ENCODE measurements at places on chromosomes 7 and 10.

- DNase-seq: no peak
These were observed 1080.4 kb downstream of the CNTNAP2 start for GRCh38 chr7:147197006-147197405.

GRCh38 chr10:13716081-13717071, 129.6 kb downstream of the PRPF18 start:
- DNase-seq: no peak

DNA sequence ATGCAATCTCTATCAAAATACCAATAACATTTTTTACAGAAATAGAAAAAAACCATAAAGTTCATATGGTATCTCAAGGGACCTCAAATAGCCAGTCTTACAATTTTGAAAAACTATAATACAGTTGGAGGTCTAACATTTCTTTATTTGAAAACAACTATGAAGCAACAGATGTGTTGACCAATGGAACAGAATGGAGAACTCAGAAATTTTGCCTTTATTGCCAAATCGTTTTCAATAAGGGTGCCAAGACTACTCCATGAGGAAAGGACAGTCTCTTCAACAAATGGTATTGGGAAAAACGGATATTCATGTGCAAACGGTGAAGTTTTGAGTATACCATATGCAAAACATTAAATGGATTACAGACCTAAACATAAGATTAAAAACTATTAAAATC, 470.8 kb upstream of the DPP6 start:
- no peak for DNase-seq

GRCh38 chr7:77456696-77457095, 40.5 kb upstream of the GSAP start:
- DNase-seq: no peak

DNA sequence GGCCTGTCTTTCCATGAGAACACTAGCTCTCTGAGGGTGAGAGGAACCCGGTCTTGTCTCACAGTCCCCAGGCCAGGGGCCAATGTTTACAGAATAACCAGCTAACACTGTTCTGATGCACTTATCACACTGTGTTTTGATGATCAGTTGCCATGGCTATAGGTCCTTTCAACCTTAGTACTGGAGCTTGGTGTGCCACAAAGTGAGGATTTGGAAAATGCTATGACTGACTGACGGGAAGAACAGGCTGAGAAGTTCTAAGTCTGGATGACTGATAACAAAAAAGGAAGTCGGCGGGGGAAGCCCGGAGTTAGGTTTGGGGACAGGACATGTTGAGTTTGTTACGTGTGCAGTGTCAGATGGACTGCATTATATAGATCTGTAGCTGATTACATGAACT, 141.8 kb downstream of the CTTNBP2 start:
- no peak for DNase-seq

GRCh38 chr7:24769851-24770250, 12.6 kb upstream of the GSDME start:
- DNase-seq: no peak

DNA sequence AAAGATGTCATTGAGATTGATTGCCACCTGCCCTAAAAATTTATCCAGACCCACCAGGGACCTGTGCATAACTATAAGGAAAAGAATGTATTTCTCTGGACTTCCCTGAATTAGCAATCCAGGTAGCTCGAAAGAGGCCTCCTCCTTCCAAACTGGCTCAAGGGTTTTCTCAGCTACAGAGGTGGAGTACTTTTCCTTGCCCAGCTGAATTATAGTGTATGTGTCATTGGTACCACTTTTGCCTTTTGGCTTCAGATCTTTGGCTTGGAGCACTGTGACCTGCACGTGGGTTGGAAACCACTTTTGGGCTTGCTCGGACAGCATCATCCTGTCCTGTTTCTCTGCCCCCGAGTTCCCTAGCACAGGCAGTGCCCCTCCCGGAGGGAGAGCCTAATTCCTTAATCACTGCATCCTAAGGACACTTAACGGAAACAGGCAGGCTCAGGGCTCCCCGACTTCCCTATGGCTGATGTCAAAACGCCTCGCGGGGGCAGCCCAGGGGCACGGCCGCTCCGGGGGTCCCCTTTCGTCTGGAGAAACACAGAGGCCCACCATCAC, 825 bp downstream of the RAB11FIP2 start:
- no peak for DNase-seq

GRCh38 chr10:33290321-33291052, 44.0 kb downstream of the NRP1 start:
- DNase-seq: no peak

DNA sequence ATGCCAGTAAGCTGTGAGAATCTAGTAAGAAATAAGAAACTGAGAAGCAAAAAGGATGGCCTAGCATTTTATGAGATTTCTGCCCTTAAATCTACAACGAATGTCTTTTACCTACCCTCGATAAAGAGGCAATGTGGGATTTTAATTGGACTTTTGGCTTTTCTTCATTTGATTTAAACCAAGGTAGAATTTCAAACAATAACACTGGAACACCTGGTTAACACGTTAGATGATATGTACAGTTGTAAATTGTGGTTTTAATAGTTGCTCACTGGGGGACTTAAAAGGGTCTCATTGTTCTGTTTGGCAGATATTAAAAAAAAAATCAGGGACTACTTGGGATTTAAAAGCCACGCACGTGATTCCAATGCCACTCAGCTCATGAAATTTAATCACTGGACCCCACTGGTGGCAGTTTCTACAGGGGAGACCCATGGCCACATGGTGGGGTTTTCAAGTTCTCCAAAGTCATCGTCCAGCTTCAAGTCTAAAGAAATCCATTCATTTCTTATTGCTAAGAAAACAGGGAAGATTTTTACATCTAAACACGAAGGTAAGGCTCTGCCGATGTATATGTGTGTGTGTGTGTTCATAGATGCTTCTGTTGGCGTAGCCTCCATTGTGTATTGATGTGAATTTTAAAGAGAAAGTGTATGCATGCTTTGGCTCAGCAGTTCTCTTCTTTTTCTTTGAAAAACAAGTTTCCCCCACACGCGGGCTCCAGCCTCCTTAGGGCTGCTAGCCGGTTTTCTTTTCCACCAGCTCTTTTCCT, 588.6 kb upstream of the MKI67 start:
- no peak for DNase-seq

- DNase-seq: no peak
These were observed 198.8 kb downstream of the TNS3 start for GRCh38 chr7:47383072-47383471.

- no peak for DNase-seq
These were observed 63.4 kb upstream of the AQP1 start for GRCh38 chr7:30848121-30848855.

- DNase-seq: no peak
These were observed 95.1 kb upstream of the CPXM2 start for GRCh38 chr10:123986736-123987135.

- DNase-seq: no peak
These were observed 390.7 kb downstream of the DPP6 start for GRCh38 chr7:154442939-154443338.

DNA sequence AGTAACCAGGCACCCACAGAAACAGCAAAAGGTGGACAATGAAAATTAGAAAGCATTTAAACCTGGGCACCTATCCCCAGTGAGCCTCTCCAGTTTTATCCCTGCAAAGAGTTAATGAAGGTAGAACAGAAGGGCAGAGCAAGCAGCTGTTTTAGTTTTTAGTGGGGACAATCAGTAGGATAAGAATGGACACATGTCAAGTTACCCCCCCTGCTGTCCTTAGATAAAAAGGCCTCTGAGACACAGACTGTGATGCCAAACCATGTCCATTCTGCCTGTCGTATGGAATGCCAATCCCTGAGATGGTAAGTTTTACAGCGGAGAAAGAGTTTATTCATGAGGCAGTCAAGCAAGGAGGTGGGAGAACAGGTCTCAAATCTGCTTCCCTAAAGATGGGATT, 162.6 kb upstream of the AGR3 start:
- no peak for DNase-seq

DNA sequence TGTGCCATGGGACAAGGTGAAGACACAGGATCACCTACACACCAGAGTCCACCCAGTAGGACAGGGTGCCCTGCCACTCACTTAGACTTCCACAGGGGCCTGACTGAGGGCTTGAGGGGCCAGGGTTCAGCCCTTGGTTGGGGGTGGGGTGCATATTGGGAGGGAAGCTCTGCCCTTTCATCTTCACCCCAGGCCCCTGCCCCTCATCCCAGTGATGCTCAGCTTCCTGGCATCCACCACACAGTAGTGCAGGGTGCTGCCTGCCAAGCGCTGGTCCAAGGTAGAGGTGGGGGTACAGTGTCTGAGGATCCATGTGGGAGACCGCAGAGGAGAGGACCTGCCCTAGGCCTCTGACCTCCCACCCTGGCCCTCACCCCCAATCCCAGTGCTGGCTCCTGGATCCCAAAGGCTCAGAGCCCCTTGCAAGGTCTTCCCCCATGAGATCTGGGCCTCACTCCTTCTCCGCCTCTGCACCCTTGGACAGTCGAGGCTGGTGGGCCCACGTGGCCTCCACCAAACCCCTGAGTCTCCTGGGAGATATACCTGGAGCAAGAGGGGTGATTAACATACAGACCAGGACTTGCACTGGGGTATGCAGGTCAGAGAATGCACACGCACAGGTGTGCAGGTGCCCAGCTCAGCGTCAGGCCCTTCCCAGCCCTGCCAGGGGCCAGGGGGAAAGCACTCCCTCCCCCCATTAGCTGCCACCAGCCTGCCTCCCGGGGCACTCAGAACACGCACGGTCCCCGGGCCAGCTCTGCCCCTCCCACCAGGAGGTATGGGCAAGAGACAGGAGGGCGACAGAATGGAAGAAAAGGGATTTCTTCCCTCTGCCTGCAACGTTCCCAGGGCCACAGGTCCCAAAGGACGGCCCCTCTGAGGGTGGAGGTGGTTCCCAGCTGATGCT, 8.6 kb upstream of the IRF5 start:
- DNase-seq: no peak

GRCh38 chr7:104458875-104459274, 130.5 kb downstream of the LHFPL3 start:
- DNase-seq: no peak

DNA sequence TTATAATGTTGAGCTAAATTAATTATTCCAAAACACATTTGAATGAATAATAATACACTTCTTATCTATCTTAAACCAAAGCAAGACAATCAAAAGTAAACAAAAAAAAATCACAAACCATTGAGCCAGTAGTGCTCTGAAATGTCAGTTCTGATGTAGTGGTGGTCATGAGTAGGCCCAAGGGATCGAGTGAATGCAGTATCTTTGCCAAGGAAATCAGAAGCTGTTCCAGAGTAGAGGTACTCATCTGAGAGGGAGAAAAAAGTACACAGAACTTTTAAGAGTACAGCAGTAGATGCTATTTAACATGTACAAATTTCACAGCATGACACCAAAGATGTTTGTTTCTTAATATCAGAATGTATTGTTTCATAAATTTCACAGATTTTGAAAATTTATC, 121.5 kb downstream of the SEMA3D start:
- DNase-seq: no peak

DNA sequence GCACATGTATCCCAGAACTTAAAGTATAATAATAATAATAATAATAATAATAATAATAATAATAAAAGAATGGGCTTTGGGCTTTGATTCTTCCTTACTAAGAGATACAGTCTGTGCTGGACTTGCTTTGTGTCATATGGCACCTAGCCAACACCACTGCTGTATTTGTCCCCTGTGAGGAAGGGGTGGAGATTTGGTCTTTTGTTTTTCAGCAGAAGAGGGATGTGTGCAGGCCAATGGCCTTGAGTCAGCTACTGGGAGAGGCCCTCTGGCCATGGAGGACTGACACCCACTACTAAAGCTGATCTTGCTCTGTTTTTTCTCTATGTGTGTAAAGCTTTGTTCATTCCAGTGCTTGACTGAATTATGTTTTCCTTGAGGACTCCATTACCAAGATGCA, 573.0 kb upstream of the PCDH15 start:
- no peak for DNase-seq

- no peak for DNase-seq
These were observed 46.1 kb upstream of the CACUL1 start for GRCh38 chr10:118800920-118801319.

- no peak for DNase-seq
These were observed 19.4 kb upstream of the PDGFA start for GRCh38 chr7:538764-539685.

DNA sequence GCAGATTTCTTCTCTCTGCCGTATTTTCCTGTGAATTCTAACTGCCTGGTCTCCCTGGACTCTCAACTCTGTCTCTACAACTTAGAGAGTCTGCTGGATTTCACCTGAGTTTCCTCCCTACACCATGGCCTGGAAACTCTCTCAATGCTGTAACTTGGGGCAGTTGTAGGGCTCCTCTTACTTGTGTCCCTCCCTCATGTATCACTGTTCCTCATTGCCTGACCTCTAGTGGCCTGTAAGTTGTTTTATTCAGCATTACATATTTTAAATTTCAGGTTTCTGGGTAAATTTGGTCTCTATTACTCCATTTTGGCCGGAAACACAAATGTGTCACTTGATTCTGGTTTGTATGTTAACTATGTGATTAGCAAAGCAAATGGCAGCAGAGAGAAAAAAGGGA, 70.9 kb downstream of the DYNC1I1 start:
- no peak for DNase-seq

DNA sequence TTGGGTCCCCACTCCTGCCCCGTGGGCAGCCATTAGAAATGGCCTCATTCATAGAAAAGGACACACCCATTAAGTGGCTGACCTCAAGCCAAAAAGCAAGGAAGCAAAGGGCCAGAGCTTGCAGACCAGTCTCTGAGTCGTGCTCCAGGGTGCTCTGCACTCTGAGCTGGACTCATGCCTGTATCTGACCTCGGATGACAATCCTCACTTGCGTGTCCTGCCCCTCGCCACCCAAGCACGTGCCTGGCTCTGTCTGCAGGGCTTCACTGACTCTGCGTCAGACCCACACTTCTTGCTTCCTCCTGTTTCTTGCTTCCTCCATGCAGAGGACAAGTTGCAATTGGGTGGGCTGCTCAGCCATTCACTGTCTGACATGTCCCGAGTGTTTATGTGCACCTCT, 138.8 kb downstream of the OAT start:
- DNase-seq: no peak

DNA sequence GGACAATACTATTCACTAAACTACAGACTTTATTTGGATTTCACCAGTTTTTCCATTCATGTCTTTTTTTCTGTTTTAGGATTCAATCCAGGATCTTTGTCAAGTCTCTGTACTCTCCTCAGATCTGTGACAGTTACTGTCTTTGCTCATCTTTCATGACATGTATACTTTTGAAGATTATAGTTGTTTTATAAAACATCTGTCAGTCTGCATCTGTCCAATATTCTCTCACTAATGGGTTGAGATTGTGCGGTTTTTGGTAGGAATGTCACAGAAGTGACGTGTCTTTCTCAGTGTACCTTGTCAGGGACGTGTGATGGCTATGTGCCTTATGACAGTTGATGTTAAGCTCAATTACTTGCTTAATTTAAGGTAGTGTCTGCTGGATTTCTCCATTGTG, 124.9 kb upstream of the TPK1 start:
- DNase-seq: no peak

- no peak for DNase-seq
These were observed 28.0 kb downstream of the LMTK2 start for GRCh38 chr7:98134420-98135228.

DNA sequence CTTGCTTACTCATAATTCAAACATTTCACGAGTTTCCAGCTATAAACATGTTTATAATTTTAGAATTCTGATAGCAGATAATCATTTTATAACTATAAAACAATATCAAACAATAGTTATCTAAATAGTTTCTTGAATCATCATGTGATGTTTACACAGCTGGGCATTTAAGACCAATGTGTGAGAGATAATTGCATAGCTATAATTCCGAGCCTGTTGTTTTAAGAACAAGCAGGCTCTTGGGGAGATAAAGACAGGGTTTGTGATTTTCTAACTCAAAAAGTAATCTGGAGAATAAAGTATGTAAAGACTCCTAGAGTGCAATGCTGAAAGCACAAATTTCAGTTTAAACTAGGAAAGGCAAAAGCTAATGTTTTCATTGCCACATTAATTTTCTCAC, 331.2 kb downstream of the LRRTM3 start:
- no peak for DNase-seq

All from activated CD4-positive, CD25-positive, alpha-beta regulatory T cell (primary cell).